ENCODE measurements at places on chromosomes 13 and 19. TPM values are rescaled to one million over a fixed set of nuclear protein-coding genes. Genes with fewer than 3 reads are reported as not detected.

Gene C19orf81
- not detected for polyA plus RNA-seq

Gene MYO1F
- polyA plus RNA-seq = 79.3 TPM

Gene COL4A2
- polyA plus RNA-seq = not detected

Gene UCHL3
- polyA plus RNA-seq = 59.7 TPM

Gene PSG11
- not detected for polyA plus RNA-seq

Gene STAP2
- 1.9 TPM for polyA plus RNA-seq

Gene ADGRE2
- polyA plus RNA-seq = 0.18 TPM

Gene MEDAG
- polyA plus RNA-seq = not detected

Gene ZNF418
- 3.1 TPM for polyA plus RNA-seq

- no peaks in the 10 kb centered on the region for H3K27me3 ChIP-seq
- peaks cover 4% of the 10 kb centered on the region for H3K36me3 ChIP-seq
- DNase-seq = no peak
- no peaks in the 10 kb centered on the region for H3K4me1 ChIP-seq
These were observed 101.2 kb downstream of the ATP11A start for GRCh38 chr13:112790735-112791641.

DNA sequence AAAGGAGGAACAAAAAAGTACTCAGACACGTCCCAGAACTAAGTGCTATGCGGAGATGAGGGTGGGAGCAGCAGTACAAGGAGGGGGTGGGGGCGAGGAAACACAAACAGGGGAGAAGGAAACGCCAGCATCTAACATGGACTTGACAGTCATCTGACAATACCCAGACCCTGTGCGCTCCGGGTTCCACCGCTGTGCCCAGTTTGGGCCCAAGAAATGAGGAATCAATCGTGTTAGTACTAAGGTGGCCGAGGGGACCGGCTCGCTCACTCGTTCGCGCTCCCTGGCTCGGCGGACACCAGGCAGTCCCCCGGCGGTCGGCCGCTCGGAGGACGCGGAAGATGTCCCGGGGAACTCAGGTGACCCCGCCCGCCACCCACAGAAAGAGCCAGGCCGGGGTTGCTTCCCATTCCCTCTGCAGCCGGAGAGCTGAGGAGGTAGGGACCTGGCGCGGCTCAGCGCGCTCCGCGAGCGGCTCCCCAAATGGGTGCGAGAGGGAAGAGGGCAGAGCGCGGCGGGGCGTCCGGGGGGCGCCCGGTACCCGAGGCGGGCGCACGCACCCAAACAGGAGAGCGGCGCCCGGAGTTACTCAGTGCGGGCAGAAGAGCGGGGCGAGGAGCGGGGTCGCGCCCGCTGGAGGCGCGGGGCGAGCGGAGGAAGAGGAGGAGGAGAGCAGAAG, 616 bp downstream of the TSHZ3 start:
- peaks cover 45% of the 10 kb centered on the region for H3K4me1 ChIP-seq
- H3K27ac ChIP-seq = no peak overlapping the region
- no peak for DNase-seq
- H3K27me3 ChIP-seq = peaks cover 39% of the 10 kb centered on the region
- H3K36me3 ChIP-seq = no peaks in the 10 kb centered on the region

GRCh38 chr19:48636859-48637448, at the start of gene DBP:
DBP (minus strand) TSS chr19:48637379; CDS start chr19:48636994, 385 bp downstream.
- H3K27me3 ChIP-seq = no peaks in the 10 kb centered on the region
- H3K27ac ChIP-seq = peak within 1 kb of the TSS; percentile 95
- peaks cover 44% of the 10 kb centered on the region for H3K4me1 ChIP-seq
- DNase-seq = no peak
- H3K36me3 ChIP-seq = peaks cover 13% of the 10 kb centered on the region

DNA sequence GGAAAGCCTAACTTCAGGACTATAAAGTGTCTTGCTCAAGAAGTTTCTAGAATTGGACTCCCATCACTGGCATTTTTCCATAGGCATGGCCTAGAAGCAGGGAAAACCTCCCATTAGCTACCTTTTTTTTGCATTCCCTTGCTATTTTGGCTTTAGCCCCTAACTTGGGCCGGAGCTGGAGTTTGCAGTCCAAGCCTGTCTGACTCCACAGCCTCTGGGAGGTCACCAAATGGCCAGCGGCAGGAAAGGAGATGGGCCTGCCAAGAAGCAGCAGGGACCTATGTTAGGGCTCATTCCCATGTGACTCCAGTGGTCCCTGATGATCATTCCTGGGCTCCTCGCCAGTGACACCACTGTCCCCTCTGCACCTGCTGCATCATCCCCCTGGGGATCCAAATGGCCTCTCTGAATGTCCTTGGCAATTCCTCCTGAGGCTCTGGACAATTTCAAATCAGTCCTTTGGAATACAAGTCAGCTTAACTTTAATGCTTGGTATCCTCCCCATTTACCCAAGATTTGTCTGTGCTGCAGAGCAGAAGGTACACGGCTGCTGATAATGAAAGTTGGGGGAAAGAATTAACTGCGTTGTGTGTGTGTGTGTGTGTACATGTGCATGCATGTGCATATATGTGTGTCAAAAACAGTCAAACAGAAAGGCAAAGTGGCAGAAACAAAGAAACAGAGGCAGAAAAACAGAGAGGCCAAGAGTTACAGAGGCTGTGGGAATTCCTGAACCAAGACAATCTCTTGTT, 69.8 kb upstream of the SERP2 start:
- H3K4me1 ChIP-seq = no peaks in the 10 kb centered on the region
- H3K27ac ChIP-seq = no peak overlapping the region
- H3K36me3 ChIP-seq = no peaks in the 10 kb centered on the region
- DNase-seq = no peak
- H3K4me3 ChIP-seq = no peak overlapping the region

GRCh38 chr13:110506859-110507566, 54.5 kb downstream of the RAB20 start:
- H3K4me3 ChIP-seq = no peak overlapping the region
- H3K27ac ChIP-seq = no peak overlapping the region
- no peak for DNase-seq
- no peaks in the 10 kb centered on the region for H3K4me1 ChIP-seq
- H3K36me3 ChIP-seq = no peaks in the 10 kb centered on the region

DNA sequence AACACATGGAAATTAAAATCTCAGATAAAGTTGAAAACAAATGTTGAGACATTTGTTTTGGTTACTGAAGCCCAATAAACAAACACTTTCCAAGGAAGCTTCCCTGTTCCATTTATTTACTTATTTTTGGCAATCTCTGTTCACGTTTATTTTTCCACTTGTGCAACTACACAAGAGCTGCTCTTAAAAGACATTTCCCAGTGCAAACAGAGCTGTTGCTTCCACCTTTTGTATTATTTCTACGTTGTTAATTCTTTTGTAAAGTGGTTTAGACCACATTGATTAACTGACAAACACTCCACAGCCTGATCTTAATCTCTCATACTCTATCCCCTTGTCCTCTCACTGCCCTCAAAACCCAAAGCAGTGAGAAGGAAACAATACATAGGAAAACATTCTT, 757.6 kb downstream of the LIG4 start:
- H3K36me3 ChIP-seq = no peaks in the 10 kb centered on the region
- H3K4me1 ChIP-seq = no peaks in the 10 kb centered on the region

DNA sequence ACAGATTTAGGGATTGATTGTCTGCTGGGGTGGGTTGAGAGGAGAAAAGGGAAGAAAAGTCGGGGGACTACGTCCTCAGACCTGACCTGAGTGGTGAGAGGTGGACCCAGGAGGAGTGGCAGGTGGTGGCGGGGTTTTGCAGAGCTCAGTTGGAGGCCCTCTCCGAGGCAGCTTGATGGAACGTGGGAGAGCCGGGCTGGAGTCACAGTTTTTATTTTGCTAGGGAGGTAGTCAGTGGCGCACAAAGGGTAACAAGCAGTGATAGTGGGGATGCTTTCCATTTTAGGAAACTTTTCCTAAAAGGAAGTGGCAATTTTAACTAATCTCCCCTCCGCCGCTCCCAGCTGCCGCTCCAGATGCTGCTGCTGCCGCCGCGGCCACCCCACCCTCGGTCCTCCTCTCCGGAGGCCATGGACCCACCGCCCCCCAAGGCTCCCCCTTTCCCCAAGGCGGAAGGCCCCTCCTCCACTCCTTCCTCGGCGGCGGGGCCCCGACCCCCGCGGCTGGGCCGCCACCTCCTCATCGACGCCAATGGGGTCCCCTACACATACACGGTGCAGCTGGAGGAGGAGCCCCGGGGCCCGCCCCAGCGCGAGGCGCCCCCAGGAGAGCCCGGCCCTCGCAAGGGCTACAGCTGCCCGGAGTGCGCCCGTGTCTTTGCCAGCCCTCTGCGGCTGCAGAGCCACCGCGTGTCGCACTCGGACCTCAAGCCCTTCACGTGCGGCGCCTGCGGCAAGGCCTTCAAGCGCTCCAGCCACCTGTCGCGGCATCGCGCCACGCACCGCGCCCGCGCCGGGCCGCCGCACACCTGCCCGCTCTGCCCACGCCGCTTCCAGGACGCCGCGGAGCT, 1.1 kb upstream of the ZNF581 start:
- peaks cover 65% of the 10 kb centered on the region for H3K4me1 ChIP-seq
- H3K36me3 ChIP-seq = peaks cover 8% of the 10 kb centered on the region
- H3K27me3 ChIP-seq = no peaks in the 10 kb centered on the region
- no peak for DNase-seq

GRCh38 chr19:16892868-16893685, 4.3 kb downstream of the F2RL3 start:
- H3K4me3 ChIP-seq = no peak overlapping the region
- DNase-seq = no peak
- no peak overlapping the region for H3K27ac ChIP-seq
- H3K36me3 ChIP-seq = no peaks in the 10 kb centered on the region
- peaks cover 29% of the 10 kb centered on the region for H3K4me1 ChIP-seq
- H3K27me3 ChIP-seq = peaks cover 4% of the 10 kb centered on the region

DNA sequence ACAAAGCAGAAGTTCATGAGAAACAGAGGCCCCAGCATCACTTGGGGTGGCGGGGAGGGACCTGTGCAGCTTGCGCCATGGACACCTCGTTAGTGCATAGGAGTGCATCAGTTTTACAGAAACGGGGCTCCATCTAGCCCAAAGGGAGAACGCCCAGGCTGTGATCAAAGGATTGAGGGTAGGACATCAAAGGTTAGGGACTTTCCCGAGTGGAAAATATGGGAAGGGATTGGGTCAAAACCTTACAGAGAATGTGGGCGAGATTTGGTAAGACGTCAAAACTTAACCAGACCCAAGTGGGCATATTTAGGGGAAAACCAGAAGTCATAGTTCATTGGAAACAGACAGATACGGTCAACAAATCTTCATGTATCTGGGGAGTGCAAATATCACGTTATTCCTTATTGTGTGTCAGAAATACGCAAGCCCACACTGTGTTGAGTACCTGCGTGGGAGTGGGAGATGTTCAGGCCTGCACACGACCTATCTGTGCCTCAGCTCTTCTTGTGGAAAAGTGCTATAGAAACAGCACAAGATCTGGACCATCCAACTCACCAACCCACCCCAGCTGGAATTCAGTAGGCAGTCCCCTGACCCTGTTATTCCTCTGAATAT, 9.4 kb upstream of the GRAMD1A start:
- peaks cover 7% of the 10 kb centered on the region for H3K4me1 ChIP-seq
- no peak overlapping the region for H3K27ac ChIP-seq
- no peaks in the 10 kb centered on the region for H3K27me3 ChIP-seq

GRCh38 chr13:103386341-103386740, 320.1 kb upstream of the SLC10A2 start:
- no peak overlapping the region for H3K4me3 ChIP-seq
- no peaks in the 10 kb centered on the region for H3K27me3 ChIP-seq
- no peak for DNase-seq
- H3K27ac ChIP-seq = no peak overlapping the region

DNA sequence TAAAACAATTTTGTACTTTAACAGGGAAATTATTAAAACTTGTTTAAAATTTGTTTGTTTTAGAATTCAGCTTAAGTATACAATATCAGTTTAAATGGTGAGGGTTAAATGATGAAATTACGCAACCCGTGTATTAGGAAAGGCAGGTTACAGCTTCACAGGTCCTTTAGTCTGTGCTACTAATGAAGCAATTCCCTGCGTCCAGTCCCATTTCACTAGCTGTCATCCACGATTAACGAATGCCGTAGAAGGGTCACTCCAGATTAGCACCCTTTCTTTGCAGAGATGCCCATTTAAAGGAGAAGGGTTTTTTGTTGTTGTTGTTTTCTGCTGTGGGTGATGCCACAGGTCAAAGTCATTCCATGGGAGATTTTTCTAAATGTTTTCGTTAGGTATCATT, 457.6 kb upstream of the SLC10A2 start:
- no peak overlapping the region for H3K4me3 ChIP-seq
- H3K27ac ChIP-seq = no peak overlapping the region
- DNase-seq = no peak
- no peaks in the 10 kb centered on the region for H3K27me3 ChIP-seq

All from CD4-positive, CD25-positive, alpha-beta regulatory T cell (primary cell).